ENCODE measurements at places on chromosomes 5 and 9. TPM values are rescaled to one million over a fixed set of nuclear protein-coding genes. Genes with fewer than 3 reads are reported as not detected.

The TMEM215 gene
- not detected for total RNA-seq

The IL3 gene
- 0.25 TPM for total RNA-seq

The RGS7BP gene
- total RNA-seq = 0.12 TPM

The TSSK1B gene
- not detected for total RNA-seq

The PPP1R2B gene
- not detected for total RNA-seq

The PCA3 gene
- total RNA-seq = not detected

The IL31RA gene
- 0.16 TPM for total RNA-seq

The DROSHA gene
- total RNA-seq = 61.6 TPM

The F2RL2 gene
- total RNA-seq = 1.4 TPM

The ASPN gene
- total RNA-seq = 0.40 TPM

The FBXO38 gene
- 45.1 TPM for total RNA-seq

The CACFD1 gene
- 56.8 TPM for total RNA-seq

GRCh38 chr9:35945341-35946018 is 12.5 kb downstream of the OR2S2 start:
- peak; percentile 91 for DNase-seq

DNA sequence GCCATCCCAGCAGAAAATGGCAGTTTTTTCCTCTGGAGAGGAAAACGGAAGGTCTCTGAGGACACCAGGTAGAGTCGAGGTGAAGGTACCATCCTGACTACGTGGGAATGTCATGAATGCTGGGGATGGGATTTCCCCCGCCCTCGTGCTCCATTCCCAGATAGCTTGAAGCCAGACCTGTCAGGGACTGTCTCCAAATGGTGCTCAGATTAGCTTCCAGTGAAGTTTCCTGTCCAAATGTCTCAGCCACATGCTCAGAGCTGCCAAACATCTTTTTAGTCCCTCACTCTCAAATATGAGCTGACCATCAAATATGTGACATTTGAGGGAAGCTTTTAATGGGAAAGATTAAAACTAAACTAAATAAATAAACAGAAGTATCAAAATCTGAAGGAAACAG is 7.6 kb upstream of the ANKRD34B start:
- no peak for DNase-seq

DNA sequence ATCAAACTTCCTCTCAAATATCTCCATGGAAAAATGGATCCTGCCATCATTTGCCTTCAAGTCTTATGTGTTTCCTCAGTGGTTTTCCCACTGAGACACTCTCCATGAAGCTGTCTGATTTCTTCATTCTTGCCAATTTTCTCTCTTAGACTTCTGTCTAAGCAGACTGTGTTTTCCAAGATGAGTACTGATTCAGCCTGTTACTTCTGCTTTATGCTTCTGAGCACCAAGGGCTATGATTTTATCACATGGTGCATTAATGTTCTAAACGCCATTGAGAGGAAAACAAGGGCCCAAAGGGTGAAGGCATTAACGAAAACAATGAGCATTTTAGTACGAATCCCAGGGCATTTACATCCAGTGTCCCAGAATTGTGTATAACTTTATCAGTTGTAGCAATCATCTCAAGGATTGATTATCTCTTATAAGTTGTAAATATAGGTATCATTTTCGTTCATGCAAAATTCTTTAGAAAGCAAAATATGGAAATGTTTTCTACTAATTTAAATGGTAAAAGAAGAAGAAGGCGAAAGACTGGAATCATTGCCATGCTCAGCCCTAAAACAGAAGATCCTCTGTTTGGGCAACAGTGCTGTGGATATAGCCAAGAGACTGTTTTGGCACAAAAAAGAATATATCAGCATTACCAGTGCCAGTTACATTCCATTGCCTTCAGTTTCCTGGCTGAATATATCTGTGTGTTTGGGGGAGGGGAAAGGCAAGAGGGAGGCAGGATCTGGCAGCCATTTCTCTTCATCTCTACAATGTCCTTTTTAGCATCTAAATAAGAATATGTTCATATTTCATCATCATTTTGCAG is 537.6 kb downstream of the ANXA1 start:
- DNase-seq = no peak

DNA sequence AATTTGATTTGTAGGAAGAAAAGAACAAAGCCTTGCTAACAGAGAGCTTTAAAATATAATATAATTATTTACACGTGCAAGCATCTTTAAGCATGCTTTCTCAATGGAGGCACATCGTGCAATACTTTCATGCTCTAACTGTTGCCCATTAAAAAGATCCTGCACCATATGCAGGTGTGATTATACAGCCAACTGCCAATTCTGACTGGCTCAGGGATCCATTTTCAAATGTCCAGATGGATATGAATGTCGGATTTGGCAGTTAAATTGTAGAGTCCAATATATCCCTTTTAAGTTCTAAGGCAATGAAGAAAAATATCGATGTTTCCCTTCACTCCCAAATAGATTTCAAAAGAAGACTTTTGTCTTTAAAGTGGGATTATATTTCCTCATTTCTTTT is 416.4 kb upstream of the CD180 start:
- DNase-seq = no peak

DNA sequence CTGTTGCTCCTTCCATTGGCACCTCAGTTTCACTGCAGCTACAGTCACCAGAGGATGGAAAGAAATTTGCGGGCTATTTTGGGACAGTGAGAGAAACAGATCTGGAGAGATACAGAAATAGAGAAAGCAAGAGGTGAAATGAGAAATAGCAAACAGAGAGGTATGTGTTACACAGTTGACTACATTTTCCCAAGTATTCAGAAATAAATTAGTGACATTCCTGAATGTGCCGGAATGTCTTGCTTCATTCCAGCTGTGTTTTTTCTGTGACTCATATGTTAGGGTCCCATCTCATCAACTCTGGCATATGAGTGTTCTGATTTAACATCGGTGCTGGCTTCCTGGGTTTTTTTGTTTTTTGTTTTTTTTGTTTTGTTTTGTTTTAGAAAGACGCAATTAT is 63.8 kb upstream of the ZNF462 start:
- no peak for DNase-seq

DNA sequence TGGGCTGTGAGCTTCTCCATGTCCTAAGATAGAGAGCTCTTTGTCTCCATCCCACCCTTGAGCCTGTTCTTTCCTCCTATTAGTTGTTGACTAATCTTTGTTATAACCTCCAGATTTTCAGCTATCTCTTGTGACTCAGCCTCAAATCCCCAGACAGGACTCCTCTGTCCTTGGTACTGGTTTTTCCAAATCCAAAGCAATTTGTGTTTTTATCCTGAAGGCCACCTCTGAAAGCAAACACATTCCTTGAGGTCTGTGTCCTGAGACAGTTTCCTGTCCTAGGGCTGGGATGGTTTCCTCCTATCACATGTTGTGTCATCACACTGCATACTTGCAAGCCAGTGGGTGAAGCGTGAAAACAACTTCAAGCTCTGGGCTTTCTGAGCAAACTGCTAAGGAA is 8.5 kb downstream of the TNC start:
- no peak for DNase-seq

DNA sequence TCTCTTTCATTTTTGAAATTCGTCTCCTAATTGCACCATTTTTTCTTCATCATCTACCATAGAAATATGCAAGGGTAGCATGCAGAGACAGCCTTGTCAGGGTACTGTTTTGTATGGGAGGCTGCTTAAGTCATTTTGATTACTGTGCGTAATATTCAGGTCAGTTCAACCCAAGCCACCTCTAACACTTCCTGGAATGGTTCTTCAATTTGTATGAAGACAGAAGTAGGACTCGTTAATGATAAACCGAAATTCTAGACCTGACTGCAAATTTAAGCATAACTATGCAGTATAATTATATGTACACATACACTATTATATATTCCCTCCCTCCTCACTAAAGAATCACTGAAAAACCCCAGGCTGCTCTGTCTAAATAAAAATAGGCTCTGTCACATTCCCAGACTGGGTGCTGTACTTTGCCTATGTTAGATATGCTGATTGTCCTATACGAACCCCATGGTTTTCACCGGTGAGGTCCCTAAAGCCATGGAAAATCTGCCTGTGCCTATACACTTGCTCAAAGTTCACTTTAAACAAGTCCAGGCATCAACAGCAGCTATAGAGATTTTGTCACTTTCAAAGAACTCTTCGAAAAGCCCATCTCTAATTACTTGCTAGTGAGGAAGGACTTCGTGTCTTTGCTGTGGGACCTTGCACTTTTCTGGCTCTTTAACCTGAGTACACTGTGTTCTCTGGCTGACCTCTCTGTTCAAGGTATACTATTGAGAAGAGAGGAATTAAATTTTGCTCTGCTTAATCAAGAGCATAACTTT is 352.1 kb upstream of the CD180 start:
- peak; percentile 27 for DNase-seq

DNA sequence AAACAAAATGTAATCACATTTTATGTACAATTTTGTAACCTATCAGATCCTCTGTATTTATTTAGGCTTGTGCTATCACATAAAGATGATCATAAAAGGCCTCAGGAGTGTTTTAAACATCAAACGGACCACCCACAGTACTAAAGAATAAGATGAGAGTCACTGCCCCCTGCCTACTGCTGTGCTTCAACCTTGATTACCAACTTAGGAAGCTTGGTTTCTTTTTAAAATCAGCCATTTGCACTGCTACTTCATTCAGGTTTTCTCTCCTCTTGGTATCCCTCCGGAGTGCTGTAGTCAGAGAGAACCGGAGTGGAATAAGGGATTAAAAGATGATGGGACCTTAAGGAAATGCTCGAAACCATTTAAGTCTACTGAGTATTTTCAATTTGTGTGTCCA is 6.9 kb downstream of the C7 start:
- no peak for DNase-seq

- DNase-seq = no peak
Measured at GRCh38 chr5:6262651-6263363, 115.5 kb downstream of the MED10 start.

DNA sequence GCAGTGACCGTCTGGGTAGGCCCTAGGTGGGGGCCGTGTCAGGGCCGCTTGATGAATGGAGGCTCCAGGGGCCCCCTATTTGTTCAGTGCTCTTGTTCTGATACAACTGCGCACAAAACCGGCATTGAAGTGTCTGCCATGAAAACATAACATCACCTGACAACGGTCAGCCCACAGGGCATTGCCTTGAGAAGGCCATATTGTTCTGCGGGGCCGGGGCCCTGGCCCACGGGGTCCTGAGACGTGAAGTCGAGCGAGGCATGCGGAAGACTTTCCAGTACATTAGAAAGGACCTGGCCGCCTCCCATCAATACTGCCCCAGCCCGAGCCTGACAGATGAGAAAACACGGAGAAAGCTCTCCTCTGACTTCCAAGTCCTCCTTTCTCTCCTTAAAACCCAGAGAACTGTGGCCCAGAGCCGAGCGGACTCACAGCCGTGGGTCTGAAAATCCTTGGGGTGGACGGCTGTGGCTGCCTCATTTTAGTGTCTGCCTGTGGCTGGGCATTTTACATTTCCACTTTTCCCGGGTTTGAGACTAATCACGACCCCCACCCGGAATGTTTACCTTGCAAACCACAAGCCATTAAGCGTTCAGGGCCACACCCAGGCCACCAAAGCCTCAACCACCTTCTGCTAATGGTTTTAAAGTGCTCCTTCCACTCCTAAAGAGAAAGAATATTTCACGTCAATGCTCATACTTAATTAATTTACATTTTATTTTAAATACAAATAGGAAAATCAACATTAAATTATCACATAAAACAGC is 391.0 kb upstream of the IRX2 start:
- no peak for DNase-seq

- no peak for DNase-seq
Measured at GRCh38 chr5:34722183-34722582, 66.1 kb downstream of the RAI14 start.

GRCh38 chr5:78985725-78986223 is 664 bp upstream of the ARSB start:
- peak; percentile 57 for DNase-seq

DNA sequence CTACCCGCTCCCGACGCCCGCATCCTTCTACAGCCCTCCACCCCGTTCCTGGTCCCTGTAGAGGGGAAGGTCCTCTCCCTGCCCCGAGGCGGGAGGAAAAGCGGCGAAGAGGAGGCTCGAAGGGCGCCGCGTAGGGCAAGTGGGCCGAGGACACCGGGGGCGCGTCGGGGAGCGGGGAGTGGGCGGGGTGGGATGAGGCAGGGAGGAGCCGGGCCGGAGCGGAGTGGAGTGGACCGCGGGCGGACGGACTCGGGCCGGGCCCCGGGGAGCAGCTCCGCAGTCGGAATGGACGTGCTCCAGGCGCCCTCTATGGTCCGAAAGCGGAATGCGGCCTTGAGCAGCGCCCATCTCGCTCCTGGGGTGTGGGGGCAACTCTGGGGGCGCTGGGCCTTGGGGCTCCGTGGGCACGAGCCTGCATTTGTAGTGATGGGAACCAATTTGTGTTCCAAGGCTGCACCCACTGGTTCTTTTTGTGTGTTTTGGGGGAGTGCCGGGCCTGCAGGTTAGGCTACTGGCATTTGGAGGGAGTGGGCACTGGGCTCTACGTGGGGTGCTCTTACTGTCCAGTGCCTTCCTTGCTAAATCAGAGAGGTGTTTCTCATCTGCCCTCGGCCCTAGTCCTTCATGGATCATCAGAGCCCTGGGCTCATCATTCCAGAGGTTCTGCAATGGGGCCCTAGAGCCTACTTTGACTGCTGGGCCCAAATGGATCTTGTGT is 7.3 kb downstream of the IRX1 start:
- DNase-seq = no peak

DNA sequence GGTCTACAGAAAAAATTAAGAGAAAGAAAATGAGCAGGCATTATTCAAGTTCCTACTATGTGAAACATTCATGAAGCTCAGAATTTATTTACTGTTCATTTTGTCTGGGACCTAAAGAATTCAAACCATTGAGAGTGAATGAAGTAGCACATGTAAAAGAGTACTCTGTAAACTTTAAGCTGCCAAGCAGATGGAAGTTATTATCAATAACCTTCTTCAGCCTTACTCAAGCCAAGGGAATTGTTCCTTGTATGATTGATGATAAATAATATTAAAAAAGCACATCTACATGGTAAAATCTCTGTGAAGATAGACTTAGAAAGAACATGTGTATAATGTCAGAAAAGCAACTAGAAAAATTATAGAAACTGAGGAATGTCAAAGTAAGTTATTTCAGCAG is 17.8 kb upstream of the GLIS3 start:
- DNase-seq = no peak

- no peak for DNase-seq
Measured at GRCh38 chr9:91714874-91715615, 235.0 kb downstream of the ROR2 start.

DNA sequence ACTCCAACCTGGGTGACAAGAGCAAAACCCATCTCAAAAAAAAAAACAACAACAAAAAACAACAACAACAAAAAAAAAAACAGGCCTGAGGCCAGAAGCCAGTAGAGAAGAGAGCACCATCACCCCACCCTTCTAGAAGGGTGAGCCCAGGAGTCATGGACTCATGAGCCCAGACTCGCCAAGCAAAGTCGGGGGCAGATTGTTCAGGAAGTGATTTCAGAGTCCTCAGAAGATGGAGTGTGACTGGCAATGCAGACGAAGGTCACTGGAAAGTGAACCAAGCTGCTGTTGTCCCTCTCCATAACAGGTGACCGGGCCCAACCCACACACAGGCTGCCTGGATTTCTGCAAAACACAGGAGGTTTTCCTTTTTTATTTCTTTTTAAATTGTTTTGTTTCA is 9.0 kb upstream of the WDR38 start:
- DNase-seq = no peak

GRCh38 chr5:61657686-61658085 is 325.6 kb downstream of the ZSWIM6 start:
- no peak for DNase-seq

GRCh38 chr9:19999491-20000057 is 210.7 kb upstream of the SLC24A2 start:
- no peak for DNase-seq

GRCh38 chr5:151285683-151286082 is 17.9 kb downstream of the SLC36A3 start:
- no peak for DNase-seq

- no peak for DNase-seq
Measured at GRCh38 chr5:168848569-168848968, 269.4 kb upstream of the PANK3 start.

- DNase-seq = no peak
Measured at GRCh38 chr9:126869368-126869767, 8.9 kb downstream of the ZBTB34 start.

Measured in colonic mucosa (tissue), 4 donors.